ENCODE measurements at places on chromosomes 11 and 22.

DNA sequence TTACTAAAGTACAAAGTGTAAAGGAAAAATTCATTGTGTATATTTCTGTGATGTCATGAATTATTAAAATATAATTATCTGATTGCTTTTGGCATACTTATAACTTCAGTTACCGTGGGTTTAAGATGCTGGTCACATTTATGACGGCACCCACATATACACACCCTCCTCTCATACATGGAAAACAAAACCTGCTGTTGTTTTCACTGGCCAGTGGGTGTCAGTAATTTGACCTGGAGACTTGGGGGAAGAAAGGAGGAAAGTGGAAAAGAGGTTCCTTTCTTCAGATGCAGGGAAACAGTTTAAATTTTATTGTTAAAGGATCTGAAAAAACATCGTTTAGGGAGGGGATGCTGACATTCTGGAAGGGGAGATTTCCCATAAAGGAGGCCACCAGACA is 742 bp upstream of the BBOX1 start:
- DNase-seq = no peak

DNA sequence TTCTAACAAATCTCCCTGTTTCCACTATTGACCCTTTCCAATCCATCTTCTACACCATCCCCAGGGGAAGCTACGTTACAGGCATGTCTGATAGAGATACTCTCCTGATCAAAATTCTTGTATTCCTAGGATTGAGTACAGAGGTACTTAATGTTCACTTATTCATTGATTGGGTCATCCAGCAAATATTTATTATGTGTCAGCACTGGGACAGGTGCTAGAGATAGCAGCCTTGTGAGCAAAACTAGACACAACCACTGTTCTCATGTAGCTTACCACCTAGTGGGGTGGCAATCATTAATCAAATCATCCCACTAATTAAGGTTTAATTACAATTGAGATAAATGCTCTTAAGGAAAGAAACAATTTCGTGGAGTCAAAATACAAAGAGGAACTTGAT is 9.4 kb upstream of the RTCB start:
- no peak for DNase-seq

- DNase-seq = no peak
These were observed 20.9 kb downstream of the SHISAL1 start for GRCh38 chr22:44291674-44292360.

DNA sequence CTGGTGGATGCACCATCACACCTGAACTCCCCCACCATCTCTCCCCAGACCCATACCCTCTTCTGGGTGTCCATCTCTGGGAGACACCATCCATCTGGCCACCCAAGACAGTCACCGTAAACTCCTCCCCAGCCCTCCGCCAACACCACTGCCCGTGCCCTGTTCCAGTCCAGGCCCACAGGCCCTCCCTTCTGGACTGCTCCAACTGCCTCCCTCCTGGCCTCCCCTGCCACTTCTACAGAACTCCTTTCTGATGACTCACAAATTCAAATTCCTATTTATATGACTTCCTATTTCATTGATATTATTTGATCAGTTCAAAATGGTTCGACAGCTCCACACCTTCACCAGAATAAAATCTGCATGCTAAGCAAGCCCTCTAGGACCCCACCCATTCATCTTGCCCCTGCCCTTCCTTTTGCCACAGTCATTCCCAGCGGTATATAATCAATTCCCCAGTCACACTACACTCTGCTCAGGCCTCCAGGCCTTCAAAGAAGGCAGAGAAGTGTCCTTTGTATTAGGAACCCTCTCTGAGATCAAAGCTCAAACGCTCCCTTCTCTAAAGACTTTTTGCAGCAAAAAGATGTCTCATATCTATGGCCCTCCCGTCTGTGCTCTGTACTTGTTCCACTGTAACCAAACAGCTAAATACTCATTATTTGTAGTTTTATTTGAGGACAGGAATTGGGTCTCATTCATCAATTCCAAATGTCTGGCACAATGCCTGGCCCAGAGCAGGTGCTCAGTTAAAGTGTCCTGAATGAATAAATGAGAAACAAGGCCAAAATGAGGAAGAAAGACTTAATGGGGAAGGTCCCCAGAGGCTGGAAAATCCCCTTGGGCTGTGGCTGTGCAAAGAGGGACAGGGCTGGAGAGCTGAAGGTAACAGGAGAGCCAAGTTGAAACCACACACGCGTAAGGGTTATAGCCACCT is 29.0 kb downstream of the MYH9 start:
- no peak for DNase-seq

GRCh38 chr11:59417023-59417422 is 9.2 kb downstream of the OR5A2 start:
- no peak for DNase-seq

DNA sequence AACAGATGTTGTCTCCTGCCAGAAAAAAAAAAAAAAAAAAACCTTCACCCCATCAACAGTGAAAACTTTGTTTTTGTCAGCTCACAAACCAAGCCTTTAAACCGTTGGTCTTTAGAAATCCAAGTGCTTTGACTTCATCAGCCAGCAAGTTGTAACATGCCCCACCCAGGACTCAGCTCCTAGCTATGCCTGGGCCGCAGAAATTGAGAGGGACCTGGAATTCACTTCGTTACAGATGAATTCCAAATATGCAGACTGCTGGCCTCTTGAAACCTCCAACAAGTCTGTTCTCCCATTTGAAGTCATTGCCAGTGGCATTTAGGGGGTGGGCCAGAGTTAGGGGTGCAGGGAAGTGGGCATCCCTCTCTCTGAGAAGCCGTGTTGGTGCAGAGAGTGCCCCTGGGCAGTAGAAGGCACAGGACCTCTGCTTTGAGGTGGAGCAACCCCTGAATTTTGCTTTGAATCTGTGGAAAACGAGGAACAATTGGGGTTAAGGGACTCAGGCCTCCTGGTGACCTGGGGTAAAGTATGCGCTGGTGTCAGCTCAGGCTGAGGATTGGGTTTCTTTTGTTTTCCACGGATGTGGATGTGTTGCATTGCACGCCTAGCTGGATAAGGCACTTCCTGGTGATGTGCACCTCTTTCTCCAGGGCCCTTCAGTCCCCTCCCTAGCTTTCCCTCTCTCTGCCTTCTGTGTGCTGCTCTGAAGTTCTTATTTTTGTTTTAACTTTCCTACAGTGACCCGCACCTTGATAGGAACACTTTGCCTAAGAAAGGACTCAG is 109.5 kb downstream of the DBX1 start:
- DNase-seq = no peak

DNA sequence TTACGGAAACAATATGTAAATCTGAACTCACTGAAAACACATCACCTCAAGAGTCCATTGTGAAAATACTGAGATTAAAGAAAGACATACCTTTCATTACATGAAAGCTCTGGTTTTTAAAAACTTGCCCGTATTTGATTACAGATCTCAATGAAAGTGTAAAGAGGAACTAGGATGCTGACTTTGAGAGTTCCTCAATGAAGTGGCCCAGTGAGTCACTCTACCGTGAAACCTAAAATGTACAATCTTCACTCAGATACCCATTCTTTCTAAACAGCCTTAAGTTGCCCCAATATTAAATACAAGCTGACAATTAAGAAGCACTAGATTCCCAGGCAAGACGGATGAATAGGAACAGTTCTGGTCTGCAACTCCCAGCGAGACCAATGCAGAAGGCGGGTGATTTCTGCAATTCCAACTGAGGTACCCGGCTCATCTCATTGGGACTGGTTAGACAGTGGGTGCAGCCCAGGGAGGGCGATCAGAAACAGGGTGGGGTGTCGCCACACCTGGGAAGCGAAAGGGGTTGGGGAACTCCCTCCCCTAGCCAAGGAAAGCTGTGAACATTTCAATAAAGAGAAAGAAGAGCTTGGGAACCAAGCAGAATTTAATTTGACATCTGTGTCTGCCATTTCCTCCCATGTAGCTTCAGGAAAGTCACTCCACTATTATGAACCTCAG is 33.8 kb upstream of the OR9G4 start:
- no peak for DNase-seq

DNA sequence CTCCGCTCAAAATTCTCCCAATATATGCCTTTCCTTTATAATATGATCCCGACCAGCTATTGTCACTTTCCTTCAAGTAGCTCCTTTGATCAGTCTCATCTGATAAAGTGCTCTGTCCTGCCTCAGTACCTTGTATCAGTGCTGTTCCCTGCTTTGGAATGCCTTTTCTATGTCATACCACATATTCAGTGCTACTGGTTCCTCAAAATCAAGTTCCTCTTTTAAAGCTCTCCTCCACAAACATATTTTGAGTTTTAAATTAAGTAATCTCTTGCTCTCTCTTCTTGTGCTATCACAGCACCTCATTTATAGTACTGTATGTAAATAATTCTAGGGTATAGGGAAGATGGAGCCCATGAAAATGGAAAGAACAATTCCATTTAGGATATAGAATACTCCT is 137.1 kb upstream of the CTSC start:
- no peak for DNase-seq
